ENCODE measurements at places on chromosomes 6 and 20. TPM values are rescaled to one million over a fixed set of nuclear protein-coding genes. Genes with fewer than 3 reads are reported as not detected.
A peak's percentile ranks its signal among the peaks of the same experiment; 100 is the strongest.

DNA sequence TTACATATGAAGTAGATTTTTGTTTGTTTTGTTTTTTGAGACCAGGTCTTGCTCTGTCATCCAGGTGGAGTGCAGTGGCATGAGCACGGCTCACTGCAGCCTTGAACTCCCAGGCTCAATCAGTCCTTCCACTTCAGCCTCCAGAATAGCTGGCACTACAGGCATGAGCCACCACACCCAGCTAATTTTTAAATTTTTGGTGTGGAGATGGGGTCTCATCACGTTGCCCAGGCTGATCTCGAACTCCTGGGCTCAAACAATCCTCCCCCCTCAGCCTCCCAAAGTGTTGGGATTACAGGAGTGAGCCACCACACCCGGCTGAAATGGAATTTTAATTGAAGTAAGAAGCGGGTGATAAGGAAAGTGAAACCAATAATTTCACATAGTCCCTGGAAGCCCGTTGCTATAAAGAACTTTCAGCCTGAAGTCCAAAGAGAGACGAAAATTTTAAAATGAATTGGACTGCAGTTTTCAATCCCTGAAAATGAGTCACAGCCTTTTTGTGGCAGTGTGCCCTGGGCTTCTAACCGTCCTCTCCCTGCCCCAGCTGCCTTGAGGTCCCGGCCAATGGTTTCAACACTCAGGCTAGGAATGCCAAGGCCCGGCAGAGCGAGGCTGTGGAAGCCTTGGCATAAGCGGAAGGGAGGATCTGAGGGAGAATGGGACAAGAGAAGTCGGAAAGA lies 757 bp downstream of the RAET1E start:
- H3K36me3 ChIP-seq = no peaks in the 10 kb centered on the region
- DNase-seq = peak; percentile 83
- no peaks in the 10 kb centered on the region for H3K27me3 ChIP-seq
- H3K4me3 ChIP-seq = peak overlapping the region; percentile 43
- peaks cover 34% of the 10 kb centered on the region for H3K4me1 ChIP-seq

DNA sequence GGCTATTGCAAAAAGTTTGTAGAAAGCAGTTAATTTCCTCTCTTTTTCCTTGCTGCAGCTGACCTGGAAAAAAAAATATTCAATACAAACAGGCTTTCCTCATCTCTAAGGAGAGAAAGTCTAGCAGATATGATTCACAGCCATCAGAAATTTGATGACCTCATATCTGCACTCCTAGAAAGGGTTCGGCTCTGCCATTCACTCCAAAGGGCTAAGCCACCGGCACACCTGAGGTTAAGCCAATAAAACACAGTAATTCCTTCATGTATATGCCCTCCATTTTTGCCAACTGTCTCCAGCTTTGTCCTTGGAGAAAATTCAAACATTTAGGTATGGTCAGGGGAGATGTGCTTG lies 18.7 kb upstream of the LY86 start:
- H3K27me3 ChIP-seq = no peaks in the 10 kb centered on the region
- no peaks in the 10 kb centered on the region for H3K36me3 ChIP-seq
- no peak overlapping the region for H3K27ac ChIP-seq
- DNase-seq = no peak
- no peak overlapping the region for H3K4me3 ChIP-seq
- H3K4me1 ChIP-seq = no peaks in the 10 kb centered on the region

- no peaks in the 10 kb centered on the region for H3K36me3 ChIP-seq
- peaks cover 6% of the 10 kb centered on the region for H3K27me3 ChIP-seq
Observed at GRCh38 chr6:90315354-90315950, 18.8 kb upstream of the BACH2 start.

GRCh38 chr20:51467956-51468626 lies 74.4 kb downstream of the NFATC2 start:
- no peaks in the 10 kb centered on the region for H3K36me3 ChIP-seq
- DNase-seq = no peak
- no peaks in the 10 kb centered on the region for H3K27me3 ChIP-seq
- H3K4me3 ChIP-seq = no peak overlapping the region
- peaks cover 6% of the 10 kb centered on the region for H3K4me1 ChIP-seq
- no peak overlapping the region for H3K27ac ChIP-seq

The C6orf163 gene
- total RNA-seq = 1.6 TPM
